Type B pancreatic cell (in vitro differentiated cells): ENCODE measurements at places on chromosomes 2 and 18.

DNA sequence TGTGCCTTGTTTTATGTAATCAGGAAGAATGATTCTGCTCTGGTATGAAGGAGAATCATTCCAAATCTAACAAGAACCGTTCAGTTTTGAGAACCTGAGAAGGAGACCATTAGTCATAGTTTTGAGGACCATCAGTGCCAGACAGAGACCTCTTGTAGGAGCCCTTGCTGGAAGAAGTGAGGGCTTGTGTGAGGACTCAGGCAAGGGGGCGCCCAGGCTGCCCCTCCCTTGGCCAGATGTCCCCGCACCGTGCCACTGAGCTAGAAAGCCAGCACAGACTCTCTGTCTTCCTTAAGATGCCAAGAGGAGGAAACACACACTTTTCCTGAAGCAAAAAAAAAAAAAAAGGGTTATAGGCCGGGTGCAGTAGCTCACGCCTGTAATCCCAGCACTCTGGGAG, 55.7 kb upstream of the SLC39A10 start:
- no peak for DNase-seq

DNA sequence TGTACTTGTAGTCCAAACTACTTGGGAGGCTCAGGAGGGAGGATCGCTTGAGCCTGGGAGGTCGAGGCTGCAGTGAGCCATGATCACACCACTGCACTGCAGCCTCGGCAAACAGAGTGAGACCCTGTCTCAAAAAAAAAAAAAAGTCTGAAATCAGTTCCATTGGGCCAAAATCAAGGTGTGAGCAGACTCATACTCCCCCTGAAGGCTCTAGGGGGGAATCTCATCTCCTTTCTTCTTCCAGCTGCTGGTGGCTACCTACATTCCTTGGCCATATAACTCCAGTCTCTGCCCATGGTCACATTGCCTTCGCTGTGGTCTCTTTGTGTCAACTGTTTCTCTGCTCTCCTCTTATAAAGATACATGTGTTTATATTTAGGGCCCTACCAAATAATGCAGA, 234.0 kb downstream of the LRRTM1 start:
- DNase-seq: no peak

GRCh38 chr2:28956890-28957289, 24.2 kb upstream of the TOGARAM2 start:
- no peak for DNase-seq

DNA sequence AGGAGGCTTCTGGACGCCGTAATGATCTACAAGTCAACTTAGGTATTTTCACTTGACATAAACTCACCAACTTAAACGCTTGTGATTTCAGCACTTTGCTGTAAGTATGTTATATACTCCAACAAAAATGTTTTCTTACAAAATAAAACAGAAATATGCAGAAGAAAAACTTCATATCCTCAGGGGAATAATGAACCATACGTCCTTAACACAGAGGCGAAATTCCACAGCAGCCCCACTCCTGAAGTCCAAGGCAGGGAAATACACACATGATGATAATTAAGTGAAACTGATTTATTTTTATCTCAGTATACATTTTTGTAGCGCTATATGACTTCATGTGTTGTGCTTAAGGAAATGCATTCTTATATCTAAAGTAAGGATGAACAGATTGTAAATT, 335.4 kb upstream of the VWC2L start:
- no peak for DNase-seq

- DNase-seq: no peak
Measured at GRCh38 chr2:118250463-118250862, 162.2 kb downstream of the INSIG2 start.

- no peak for DNase-seq
Measured at GRCh38 chr2:26620031-26620605, 21.0 kb downstream of the CIB4 start.

GRCh38 chr18:23738151-23738550, 48.9 kb downstream of the LAMA3 start:
- no peak for DNase-seq

DNA sequence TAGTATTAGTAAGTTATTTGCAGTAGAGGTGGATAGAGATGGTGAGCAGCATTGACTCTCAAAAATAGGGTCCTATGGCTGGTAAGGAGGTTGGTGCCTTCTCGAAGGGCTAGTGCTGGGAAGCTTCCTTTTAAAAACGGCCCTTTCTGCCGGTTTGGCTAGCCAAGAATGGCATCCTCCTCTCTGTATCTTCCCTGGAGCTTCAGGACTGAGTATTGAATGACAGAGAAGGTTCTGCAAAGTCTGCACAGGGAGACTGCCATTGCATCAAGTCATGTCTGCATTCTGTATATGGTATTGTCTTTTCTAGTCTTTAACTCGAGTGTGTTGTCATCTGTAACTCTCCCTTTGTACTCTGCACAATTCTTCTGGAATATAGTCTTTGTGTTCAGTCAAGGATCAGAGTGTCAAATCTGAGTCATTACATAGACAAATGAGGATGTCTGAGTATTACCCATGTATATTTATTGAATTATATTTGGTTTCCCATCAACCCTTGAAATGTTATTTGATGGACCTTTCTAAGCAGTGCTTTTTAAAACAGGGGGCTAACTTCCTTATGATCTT, 1.1 kb downstream of the LDLRAD4 start:
- no peak for DNase-seq

GRCh38 chr2:205589479-205589878, 92.8 kb upstream of the NRP2 start:
- DNase-seq: no peak

DNA sequence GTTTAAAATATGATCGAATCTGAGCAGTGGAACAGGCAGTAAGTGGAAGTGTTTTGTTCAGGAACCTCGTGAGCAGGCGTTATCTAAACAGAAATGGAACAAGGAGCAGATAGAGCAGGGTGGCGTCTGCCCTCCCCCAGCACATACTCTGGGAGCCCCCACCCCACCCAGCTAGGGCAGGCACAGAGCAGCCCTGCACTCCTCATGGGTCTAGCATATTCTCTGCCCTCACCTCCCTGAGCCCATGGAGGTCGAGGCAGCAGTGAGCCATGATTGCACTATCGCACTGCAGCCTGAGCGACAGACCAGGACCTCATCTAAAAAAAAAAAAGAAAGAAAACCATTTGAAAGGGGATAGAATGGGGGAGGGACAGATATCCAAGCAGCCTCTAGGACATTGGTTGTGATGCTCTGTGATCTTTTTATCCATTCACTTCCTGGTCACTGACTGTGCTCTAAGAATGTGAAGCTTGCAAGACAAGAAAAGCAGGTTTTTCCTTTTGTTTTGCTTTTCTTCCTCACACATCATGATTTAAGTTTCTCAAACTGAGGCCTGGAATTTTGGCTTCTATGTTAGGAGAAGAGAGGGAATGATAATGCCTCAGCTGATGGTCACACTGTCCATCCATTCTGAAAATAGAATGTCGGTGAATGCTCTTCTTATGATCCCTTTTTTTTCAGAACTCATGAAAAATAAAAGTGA, 3.1 kb downstream of the MLPH start:
- no peak for DNase-seq

- DNase-seq: no peak
Measured at GRCh38 chr2:133414486-133415209, 153.6 kb downstream of the NCKAP5 start.

- no peak for DNase-seq
Measured at GRCh38 chr2:7154656-7155055, 237.4 kb downstream of the RNF144A start.

DNA sequence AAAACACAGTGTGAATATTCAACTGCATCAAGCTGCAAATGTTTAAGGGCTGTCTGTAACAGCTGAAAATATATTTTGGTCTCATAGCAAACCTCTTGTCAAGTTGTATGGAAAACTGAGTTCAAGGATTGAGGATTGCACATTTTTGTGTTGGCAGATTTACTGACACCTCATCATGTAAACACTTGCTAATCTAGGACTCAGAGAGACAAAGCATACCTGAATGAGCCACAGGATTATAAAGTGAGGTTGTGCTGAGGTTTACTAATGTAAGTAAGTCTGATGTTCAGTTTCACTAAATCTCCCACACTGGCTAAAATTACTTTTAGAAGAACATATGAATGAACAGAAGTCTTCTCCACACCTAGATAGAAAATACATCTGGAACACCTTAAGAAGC, 1993.1 kb upstream of the CELF4 start:
- no peak for DNase-seq

GRCh38 chr2:222413295-222413911, 10.9 kb upstream of the SGPP2 start:
- DNase-seq: no peak

DNA sequence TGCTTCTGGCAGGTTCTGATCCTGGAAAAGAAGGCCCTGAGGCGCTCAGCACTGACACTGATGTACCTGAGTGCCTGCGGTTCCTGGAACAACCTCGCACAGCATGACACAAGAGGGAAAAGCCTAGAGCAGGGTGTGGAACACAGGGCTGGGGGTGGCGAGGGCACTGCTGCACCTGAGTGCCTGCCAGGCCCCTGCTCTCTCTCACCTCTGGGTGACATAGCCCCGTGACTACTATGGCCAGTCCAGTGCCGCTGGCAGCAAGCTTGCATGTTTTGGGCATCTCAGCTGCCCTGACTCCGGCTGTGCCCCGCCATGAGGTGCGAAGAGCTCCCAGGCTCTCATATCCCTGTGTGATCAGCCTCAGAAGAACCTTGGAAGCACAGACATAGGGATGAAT, 825.2 kb upstream of the SALL3 start:
- DNase-seq: no peak

- DNase-seq: no peak
Measured at GRCh38 chr2:148237911-148238310, 217.0 kb downstream of the MBD5 start.

DNA sequence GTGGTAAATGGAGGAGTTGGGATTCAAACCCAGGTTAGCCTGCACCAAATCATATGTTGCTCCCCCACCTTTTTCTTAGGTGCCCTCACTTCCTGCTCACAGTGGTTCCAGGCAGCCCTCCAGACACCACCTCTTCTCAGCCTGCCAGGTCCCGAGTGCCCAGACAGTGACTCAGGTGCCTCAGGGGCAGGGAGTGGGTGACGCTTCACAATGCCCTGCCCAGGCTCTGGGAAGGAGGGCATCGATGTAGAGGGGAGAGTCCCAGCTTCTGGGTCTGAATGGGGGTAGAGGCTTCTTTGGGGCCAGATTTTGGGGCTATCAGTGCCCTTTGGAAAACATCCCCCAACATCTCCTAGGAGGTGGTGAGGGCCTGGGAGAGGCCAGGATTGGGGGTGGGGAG, 5.2 kb upstream of the DNAJB2 start:
- DNase-seq: no peak
